Liver (tissue), 10 donors: ENCODE measurements at places on chromosomes 7 and 10. TPM values are rescaled to one million over a fixed set of nuclear protein-coding genes. Genes with fewer than 3 reads are reported as not detected.

DNA sequence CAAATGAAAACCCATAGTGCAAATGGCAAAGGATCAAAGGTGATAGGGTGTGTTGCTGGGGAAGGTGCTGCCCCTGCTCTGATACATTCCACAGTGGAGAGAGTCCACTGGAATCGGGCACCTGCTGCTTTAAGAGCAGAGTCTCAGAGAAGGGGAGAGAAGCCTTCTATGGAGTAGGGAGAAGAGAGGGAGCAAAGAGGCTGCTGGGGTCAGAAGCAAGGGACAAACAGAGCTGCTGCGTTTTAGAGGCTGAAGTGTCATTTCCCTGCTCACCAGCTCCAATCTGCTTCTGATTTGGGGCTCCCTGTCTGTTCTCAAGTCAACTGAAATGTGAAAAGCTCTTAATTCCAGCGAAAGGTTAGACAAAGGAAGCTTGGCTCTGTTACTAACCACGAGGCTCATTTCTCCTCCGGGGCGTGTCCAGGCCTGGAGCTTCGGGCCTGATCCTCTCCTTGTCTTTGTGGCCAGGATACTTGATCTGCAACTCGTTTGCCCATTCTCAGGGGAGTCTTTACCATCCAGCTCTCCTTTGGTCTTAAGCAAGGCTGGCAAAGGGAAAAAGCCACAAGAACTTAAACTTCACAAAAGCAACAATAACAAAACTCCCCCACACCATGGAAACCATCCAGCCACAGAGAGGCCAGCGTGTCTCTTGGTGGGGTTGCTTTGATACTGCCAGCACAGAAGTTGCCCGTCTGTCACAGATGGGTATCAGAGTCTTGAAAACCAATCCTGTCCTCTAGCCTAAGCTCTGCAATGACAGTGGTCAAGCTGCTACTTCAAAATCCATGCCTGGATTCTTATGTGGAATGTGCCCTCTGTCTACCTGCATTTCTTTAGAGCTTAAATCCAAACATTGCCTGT, 692.6 kb downstream of the SUGCT start:
- DNase-seq, result no peak

DNA sequence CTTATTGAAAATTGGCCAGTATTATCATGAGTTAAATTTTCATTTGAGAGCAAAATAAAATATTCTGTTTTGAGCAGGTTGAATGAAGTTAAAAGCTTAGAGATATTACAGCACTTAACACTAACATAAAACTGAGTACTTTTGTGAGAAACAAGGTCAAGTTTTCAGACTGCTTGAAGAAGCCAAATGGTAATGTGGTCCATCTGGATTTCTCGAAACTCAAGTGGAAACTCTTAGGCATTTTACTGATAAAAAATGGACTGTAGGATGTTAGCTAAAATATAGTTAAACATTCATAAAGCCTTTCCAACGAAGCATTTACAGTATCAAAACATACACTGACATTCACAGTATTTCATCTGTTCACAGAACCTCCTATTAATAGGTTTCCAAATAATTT, 528.1 kb upstream of the SEMA3D start:
- DNase-seq, result no peak

DNA sequence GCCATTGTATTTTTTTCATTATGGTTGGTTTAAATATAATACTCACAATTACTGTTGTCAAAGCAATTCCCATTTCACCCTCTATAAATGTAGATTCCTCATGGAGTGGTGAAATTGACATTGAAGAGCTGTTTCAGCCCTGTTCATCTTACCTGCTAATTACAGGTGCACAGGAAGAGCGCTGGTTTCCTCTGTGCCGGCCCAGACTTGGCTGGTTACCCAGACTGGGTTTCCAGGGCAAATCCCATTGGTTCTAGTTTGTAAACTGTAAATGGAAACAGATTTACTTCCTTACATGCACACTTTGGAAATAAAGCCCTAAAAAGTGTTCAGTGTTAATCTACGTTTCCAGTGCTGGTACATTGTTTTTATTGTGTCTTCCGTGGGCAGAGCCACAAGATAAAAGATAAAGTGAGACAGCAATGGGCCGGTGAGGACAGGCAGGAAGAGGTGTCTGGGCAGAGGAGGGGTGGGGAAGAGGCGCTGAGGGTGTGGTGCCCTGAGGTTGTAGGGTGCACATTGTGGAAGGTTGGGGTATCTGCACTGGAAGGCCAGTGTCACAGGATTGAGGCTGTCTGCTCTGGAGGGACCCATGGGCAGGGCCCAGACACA, 71.6 kb upstream of the ZPBP start:
- DNase-seq, result no peak

- DNase-seq, result no peak
Observed at GRCh38 chr7:55105952-55106351, 87.1 kb downstream of the EGFR start.

DNA sequence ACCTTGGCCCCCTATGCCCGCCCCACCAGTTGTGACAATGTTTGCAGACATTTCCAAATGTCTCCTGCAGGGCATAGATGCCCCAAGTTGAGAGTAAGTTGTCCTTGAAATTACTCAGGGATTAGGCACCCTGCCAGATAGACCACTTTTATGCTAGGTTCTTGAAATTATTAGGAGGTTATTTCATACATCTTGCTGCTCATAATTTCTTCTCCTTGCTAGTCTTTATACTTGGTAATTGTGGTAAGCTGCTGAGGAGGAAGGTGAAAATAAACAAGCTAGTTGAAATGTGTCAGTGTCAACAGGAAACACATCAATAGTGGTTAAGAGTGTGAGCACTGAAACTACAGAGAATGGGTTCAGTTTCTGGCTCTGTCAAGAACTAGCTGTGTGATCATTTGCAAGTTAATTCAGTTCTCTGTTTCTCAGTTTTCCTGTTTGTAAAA, 63.7 kb upstream of the AOAH start:
- no peak for DNase-seq

GRCh38 chr7:36346260-36346831, 43.3 kb upstream of the ANLN start:
- no peak for DNase-seq

The HOXA3 gene
- 0.17 TPM for total RNA-seq

The NME8 gene
- 0.09 TPM for total RNA-seq

The TNS3 gene
- total RNA-seq, result 100 TPM
